ENCODE measurements at places on chromosomes 4 and X. TPM values are rescaled to one million over a fixed set of nuclear protein-coding genes. Genes with fewer than 3 reads are reported as not detected.

Gene AFM
- total RNA-seq: not detected

DNA sequence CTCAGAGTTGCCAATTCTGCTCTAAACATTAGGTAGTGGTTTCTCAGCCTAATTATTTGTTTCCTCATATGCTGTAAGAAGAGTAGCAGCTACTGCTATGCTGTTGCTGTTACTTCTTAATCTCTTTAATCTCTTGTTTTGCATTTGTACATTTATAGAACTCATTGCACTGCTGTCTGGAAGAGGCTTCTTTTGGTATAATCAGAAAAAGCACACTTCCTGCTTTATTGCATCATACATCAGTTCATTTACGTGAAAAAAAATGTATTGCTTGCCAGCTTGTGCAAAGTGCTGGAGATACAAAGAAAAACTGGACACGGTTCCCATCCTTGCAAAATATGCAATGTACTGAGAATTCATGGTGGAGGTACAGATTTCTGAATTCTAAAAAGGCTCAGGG lies 332.0 kb downstream of the GRXCR1 start:
- DNase-seq: no peak

DNA sequence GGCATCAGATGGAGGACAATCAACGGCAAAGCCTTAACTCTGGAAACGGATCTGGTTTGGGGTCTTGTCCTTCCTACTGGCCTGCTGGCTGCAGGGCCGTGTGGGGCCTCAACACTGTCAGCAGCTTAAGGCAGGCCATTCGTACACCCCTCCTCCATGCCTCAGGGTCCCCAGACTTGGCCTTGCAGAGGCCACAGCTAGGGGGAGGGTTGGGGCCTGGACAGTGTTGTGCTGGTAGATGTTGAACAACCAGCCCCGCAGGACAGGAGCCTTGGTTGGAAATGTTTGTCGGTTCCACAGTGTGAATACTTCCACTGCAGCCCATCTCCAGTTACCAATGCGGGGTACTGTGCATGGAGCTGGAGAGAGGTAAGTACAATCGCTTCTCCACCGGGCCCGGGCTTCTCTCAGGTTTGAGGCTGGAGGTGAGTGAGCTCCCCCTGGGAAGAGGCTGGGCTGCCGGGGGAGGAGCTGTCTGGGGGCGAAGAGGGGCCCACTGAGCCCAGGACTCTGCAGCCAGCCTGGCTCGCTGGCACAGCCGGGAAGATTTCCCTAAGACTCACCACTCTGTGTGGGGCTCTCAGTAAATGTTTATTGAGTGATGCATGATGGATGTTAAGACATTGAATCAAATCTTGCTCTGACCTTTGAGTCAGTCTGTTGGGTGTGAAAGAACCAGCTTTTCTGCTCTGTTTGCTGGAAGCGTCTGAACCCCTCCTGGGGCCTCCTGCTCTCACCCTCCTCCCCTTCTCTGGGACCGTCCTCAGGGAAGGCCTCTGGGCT lies 19.7 kb upstream of the GPR78 start:
- no peak for DNase-seq

Gene HTRA3
- total RNA-seq: 0.27 TPM

Gene S100G
- not detected for total RNA-seq

- DNase-seq: no peak
Measured at GRCh38 chr4:147975325-147975724, 243.4 kb downstream of the ARHGAP10 start.

DNA sequence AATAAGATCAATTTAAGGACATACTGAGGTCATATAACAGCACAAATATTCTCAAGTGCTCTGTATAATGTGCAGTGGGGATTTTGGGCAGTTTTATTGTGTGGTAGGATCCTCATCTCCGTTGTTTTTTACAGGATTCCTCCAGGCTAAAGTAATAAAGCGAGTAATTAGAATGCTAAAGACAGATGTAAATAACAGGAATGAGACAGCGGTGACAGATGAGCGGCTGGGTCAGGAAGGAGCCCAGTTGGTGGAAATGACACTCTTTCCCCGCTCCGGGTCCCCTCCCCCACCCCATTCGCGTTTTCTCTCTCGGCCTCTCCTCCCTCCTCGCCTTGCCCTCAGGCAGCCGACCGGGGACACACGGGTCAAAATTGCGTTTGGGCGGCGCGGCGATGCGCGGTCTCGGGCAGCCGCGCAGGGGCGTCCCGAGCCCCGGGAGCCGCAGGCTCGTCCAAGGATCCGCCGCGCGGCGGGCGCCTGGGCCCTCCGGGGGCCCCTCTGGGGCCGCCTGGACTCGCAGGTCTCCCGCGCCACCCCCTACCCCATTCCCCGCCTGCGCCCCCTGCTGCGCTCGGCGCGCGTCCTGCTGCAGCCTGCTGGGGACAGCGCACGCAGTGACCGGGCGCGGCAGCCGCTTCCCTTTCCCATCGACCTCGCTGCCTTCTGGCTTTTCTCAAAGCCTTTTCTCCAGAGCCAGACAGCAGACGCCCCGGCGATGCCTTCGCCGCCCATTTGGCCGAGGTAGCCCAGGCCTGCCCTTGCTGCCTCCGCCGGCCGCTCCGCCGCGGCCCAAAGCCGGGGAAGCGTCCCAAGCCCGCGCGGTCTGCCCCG lies 16.2 kb downstream of the POU4F2 start:
- no peak for DNase-seq

Gene ERVMER34-1
- total RNA-seq: not detected

DNA sequence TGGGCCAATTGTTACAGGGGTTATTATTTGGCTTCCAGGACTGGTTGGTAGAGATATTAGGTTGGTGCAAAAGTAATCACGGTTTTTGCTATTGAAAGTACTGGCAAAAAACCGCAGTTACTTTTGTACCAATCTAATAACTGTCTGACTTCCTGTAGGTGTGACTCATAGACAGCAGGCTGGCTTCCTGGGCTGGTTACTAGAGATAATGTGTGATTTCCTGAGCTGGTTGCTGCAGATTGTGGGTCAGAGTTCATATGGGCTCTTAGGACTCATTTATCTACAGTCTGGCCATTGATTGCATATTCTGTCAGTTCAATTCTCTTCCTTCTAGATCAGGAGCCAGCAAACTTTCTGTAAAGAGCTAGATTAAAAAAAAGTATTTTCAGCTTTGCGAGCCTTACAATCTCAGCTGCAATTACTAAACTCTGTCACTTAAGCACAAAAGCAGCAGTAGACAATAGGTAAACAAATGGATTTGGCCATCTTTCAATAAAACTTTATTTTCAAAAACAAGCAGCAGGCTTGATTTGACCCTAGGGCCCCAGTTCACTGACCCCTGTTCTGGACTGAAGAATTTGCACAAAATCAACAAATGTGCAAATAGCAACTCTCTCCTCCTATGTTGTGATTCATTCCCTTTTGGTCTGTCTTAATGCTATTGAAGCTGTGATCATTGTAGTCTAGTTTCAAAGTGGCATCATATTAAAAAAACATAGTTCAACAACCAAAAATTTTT lies 50.8 kb upstream of the BOD1L1 start:
- DNase-seq: peak; percentile 25

DNA sequence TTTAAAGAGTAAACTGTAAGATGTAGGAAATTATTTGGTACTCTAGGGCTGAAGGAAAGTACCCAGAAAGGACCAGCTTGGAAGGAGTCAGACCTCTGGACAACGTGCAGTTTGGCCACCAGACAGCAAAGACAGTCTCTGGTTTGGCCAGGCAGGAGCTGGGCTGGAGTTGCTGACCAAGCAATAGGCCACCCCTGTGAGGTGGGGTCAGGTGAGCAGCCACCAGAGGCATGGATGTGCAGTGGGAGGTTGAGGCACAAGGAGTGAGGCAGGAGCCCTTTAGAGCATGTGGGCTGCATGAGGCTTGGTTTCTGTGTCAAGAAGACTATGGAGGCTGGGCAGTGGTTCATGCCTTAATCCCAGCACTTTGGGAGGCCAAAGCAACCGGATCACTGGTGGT lies 17.7 kb upstream of the MRFAP1 start:
- DNase-seq: no peak

DNA sequence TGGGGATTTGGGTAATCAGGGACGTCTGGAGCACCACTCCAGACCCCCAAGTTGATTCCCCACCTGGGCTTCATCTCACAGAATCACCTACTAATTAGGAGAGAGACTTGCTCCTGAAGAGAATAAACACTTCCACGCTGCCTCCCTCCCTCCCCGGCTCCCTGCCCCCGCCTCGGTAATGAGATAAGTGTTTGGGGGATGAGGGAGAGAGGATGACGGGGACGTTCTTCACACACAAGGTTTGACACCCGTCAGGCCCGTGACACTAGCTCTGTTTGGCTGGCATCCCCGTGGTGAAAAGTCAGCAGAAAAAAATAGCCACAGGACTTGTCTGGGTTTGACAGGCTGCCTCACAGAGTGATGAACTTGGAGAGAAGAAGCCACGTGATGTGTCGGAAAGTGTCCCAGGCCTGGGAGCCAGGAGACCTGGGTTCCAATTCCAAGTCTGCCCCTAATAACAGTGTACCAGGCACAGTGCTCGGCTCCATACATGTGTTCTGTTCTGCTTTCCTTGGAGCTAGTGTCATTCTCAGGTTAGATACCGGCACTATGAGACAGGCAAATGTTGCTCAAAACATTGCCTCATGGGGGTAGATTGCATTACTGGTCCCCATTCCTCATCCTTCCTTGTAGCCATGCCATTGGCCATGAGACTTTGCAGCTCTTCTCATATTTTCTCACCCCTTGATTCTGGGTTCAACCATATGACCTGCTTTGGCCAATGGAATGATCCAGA lies 578.0 kb downstream of the BCOR start:
- no peak for DNase-seq

Gene DHX15
- total RNA-seq: 174 TPM

DNA sequence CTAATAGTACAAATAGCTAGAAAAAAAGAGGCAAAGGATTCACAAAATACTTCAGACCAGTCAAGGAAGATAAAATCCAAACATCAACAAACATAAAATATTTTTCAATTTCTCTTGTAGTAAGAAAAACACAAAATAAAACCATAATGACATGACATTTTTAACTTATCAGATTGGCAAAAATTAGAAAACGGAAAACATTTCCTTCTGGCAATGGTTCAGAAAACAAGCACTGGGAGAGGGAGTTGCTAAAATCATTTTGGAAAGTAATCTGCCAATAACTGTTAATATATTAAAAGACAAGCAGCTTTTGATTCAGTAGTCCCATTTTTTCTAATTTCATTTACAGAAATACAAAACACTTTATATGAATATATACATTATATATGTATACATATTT lies 26.1 kb downstream of the TKTL2 start:
- DNase-seq: no peak

DNA sequence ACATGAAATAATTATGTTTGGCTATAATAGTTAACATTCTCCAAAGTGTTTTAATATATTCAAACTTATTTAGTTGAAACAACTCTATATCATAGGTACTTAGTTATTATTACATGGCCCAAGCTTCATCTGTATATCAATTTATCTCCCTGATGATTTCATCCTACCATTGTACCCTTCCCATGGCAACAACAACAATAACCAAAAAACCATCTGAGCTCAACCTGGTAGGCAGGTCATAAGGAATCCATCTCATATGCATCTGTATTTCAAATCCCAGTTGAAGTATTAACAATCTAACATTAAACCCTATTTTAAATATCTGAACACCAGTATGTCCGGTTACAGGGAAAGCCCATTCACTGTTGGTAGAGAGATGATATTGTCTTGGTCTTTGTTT lies 33.1 kb upstream of the SLC7A11 start:
- no peak for DNase-seq

Gene CSAG1
- 20.9 TPM for total RNA-seq

- DNase-seq: no peak
Measured at GRCh38 chr4:100728861-100729260, 211.0 kb upstream of the EMCN start.

GRCh38 chr4:33381816-33382215 lies 2661.6 kb downstream of the PCDH7 start:
- DNase-seq: no peak

- DNase-seq: peak; percentile 9
Measured at GRCh38 chrX:12814420-12814819, 23.2 kb downstream of the PRPS2 start.

Gene ARHGEF38
- not detected for total RNA-seq

GRCh38 chr4:169195032-169195431 lies 75.7 kb downstream of the SH3RF1 start:
- DNase-seq: no peak

GRCh38 chr4:26065833-26066232 lies 151.8 kb downstream of the SMIM20 start:
- DNase-seq: peak; percentile 19

Gene ENPEP
- total RNA-seq: 0.34 TPM

- DNase-seq: no peak
Measured at GRCh38 chr4:159239629-159240028, 136.8 kb downstream of the RAPGEF2 start.

DNA sequence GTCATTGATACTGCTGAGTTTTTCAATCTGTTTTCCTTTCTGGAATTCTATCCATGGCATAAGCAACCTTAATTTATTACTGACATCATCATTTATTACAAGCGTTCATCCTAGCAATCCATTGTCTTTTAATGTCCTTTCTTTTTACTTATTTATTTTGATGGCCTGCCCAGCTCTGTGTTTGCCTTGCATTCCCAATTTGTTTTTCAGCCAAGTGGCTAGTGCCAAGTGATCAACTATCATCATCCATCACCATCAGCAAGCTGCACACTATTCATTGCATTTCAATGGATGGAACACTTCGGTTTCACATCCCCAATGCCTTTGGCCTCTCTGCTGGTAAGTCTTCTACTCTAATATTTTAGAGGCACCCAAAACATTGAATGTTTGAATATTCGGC lies 831.7 kb upstream of the EPHA5 start:
- DNase-seq: no peak

- no peak for DNase-seq
Measured at GRCh38 chr4:185384930-185385331, 10.8 kb downstream of the LRP2BP start.

DNA sequence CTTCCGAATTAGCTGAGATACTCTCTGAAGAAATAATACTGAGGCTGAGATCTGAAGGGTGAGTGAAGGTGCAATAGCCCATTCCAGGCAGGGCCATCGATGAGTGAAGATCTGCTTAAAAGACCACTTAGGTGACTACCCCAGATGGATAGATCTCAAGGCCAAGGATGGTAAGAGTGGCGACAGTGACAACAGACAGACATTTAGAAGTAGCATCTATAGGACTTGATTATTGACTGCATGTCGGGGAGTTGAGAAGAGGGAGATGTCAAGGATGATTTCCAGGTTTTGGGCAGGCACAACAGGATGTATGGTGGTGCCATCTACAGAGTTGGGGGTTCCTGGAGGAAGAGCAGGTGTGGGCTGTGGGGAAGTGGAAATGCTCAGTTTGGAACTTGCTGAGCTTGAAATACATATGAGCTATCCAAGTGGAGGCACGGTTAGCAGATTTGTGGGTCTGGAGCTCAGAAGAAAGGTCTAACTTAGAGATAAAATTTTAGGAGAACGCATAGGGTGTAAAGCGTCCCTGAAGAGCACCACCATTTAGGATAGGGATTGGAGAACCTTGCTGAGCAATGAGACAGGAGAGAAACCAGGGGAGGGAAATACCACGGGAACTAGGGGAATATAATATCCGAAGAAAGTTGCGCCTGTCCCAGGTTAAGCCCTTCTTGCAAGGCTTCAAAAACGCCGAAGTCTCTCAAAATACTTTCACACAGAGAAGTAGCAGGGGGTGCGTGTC lies 688 bp downstream of the UFSP2 start:
- DNase-seq: no peak
